Amniotic stem cell (primary cell): ENCODE measurements at places on chromosomes 1 and 21.

GRCh38 chr1:12003762-12004161 lies 15.5 kb upstream of the MIIP start:
- no peak for DNase-seq

DNA sequence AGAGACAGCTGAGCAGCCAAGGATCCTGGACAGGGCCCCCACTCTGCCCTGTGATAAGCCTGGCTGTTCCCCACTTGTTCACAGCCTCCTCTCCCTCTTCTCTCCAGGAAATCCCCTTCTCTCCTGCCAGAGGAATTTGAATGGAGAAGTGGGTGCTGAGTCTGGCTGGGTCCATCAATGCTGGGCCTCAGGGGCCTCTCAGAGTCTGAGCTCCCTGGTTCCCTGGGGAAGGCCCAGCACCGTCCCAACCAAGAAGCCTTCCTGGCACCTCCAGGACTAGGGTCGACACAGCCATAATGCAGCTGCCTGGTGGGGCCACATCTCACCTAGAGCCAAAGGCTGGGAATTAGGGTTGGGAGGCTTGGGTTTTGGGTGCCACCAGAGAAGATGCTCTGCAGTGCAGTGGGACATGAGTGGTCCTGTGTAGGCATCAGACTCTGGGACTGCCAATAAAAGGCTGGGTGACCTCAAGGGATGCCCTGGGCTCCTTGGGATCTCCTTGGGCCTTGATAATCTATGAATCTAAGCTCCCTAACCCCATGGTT lies 2.5 kb downstream of the MYBPH start:
- no peak for DNase-seq

DNA sequence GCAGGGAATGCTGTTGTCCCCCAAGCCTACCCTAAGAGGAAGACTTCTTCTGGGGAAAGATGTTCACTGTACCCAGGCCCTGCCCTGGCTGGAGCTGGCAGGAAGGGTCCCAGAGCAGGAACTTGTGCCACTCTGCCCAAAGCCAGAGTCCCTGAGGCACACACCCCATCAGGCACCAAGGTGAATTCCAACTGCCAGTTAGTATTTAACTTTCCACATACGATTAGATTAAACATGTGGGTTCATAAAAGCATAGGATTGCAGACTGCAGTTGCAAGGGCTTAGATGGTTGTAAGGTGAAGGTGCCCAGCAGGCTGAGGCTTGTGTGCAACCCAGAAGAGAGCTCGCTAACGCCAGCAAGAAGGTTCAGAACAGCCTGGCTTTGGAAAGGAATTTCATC lies at the start of gene KCNE2:
TSS of gene KCNE2 (plus strand) at position 274 of the 400 bp plus-strand sequence. CDS start 6,473 bp downstream, outside the sequence.
- no peak for DNase-seq

- DNase-seq = no peak
These were observed 13.5 kb downstream of the TBX15 start for GRCh38 chr1:118974661-118975060.

- DNase-seq = peak; percentile 96
These were observed at the start of gene PPOX for GRCh38 chr1:161165742-161166668. Gene PPOX, plus strand, starts transcription at chr1:161166426. Its CDS starts 422 bp downstream, at chr1:161166848.

DNA sequence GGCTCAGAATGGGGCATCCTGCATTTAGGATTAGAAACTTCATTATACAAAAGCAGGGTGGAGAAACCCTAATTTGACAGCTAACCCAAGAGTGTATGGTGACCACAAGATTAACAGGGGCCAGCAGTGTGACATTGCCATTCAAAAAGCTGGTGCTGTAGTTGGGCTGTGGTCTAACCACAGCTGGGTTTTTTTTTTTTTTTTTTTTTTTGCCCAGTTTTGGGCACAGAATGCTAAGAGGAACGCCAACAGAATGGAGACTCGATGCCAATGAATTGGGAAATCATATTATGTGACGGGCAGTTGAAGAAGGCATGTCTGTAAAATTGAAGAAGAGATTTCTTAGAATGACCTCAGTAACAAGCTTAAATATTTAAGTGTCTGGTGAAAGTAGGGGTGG lies 58.4 kb downstream of the NFIA start:
- no peak for DNase-seq

GRCh38 chr1:235326719-235327558 lies 1.0 kb downstream of the ARID4B start:
- DNase-seq = no peak

GRCh38 chr1:157407917-157408525 lies 144.3 kb downstream of the FCRL5 start:
- no peak for DNase-seq

GRCh38 chr1:231107600-231108326 lies 54.1 kb upstream of the TRIM67 start:
- no peak for DNase-seq

- DNase-seq = no peak
These were observed 73.5 kb downstream of the ST6GALNAC5 start for GRCh38 chr1:76940571-76941335.

DNA sequence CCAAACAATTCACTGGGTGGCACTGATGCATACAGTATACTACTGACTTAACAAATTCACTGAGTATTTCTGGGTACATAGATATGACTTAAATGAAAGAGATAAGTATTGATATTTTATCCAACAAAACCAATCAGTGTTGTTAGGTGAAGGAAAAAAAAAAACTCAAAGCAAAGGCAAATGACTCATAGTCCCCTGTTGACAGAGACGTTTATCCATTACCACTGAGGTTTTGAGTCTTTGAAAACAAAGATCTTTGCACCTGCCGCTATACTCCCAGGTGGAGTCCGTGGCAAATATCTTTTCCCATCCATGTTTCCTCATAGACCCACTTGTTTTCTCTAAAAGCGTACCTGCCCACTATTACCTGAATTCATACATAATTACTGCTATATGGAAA lies 18.4 kb downstream of the DYNLT5 start:
- DNase-seq = no peak

DNA sequence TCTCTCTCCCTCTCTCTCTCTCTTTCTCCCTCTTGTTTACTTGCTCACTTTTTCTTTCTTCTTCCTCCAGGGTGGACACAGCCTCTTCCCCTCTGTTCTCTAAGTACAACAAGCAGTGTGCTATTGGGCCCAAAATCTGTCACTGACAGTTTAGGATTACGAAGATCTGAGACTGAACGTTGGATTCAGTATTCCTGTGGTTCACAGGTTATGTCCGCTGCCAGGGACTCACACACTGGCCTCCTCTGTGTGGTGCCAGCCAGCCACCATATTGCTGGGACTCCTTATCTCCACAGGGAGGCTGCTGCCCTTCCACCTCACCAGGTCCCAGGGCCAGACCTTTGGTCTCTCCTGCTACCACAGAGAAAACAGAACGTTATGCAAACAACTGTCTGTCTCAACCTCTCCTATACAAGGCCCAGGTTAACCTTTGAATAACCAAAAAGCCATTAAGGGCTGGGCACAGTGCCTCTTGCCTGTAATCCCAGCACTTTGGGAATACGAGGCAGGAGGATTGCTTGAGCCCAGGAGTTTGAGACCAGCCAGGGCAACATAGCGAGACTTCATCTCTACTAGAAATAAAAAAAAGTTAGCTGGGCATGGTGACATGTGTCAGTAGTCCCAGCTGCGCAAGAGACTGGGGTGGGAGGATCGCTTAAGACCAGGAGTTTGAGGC lies 171.9 kb upstream of the RAB4A start:
- DNase-seq = no peak

GRCh38 chr1:182381962-182382819 lies 9.4 kb downstream of the GLUL start:
- no peak for DNase-seq

DNA sequence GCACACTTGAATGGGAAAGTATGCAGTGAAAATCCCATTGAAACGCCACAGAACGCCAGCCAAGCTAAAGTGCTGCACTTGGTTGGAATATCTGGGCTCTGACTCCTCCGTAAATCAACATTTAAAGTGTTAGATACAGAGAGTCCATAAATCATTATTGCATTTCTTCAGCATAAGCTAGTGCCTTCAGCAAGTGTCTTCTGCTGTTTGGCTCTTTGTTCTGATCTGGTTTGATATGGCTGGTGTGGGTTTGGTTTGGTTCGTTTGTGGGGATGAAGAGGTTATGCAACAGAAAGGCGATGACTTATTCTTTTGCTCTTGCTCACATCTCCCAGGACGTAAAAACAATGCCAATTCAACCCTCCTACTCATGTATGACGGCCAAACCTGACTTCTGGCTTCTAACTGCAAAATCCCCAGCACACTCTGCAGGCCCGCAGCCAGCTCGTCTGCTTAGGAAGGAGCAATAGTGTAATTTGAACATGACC lies 121.8 kb upstream of the ERG start:
- DNase-seq = no peak

- no peak for DNase-seq
These were observed 31.1 kb downstream of the AK4 start for GRCh38 chr1:65179148-65179547.

- DNase-seq = no peak
These were observed 12.4 kb downstream of the ALX3 start for GRCh38 chr1:110057963-110058518.

DNA sequence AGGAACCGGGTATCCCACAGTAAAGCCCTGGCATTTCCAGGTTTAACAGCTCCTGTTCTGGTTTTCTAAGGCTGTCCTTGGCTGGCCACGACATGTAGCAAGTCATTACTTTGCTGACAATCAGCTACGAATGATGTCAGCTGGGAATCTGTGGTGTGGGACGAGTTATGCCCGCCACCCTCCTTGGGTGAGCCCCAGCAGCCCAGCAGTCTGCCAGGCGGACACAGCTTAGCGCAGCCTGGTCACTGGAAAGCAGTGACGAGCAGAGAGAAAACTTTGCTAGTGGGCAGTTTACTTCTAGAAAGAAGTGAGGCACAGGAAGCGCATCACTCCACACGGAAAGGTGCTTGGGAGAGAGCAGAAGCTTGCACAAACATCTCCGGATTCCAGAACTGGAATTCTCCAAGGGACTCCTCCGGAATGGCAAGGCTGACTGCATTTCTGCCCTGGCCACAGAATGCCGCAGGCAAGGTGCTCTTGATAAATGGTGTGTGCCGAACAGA lies 15.5 kb upstream of the ZNF436 start:
- DNase-seq = no peak

GRCh38 chr21:45721671-45722070 lies 78.1 kb downstream of the PCBP3 start:
- no peak for DNase-seq

DNA sequence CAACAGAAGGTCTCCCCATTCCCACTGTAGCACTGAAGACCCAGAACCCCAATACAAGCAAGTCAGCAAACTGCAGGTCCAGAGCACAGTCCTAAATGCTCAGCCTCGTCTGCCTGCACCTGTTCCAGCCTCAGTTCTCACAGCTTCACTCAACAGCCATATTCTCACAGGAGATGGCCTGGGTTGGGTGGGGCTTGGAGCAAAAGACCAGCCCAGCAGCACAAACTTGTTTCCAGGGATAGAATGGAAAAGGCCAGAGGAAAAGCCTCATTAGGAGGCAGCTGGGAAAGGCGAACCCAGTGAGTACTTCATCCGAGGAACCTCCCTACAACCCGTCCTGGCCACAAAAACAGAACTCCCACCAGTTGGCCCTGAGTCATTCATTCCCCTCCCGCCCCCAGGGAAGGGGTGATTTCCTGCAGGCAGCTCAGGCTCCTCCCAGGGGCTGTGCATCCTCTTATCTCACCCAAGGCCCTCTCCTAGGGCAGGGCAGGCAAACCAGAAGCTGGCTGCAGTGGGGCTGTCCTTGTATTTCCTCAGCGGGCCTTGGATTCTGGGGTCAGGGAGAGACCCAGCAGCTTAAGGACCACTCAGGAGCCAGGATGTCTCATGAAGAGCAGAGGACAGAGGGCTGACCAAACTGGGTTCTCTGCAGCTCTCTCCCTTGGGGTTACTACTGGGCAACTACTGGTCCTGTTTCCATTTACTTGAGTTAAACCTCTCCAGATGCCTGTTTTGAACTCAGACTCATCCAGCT lies 7.4 kb upstream of the MPL start:
- DNase-seq = peak; percentile 14

DNA sequence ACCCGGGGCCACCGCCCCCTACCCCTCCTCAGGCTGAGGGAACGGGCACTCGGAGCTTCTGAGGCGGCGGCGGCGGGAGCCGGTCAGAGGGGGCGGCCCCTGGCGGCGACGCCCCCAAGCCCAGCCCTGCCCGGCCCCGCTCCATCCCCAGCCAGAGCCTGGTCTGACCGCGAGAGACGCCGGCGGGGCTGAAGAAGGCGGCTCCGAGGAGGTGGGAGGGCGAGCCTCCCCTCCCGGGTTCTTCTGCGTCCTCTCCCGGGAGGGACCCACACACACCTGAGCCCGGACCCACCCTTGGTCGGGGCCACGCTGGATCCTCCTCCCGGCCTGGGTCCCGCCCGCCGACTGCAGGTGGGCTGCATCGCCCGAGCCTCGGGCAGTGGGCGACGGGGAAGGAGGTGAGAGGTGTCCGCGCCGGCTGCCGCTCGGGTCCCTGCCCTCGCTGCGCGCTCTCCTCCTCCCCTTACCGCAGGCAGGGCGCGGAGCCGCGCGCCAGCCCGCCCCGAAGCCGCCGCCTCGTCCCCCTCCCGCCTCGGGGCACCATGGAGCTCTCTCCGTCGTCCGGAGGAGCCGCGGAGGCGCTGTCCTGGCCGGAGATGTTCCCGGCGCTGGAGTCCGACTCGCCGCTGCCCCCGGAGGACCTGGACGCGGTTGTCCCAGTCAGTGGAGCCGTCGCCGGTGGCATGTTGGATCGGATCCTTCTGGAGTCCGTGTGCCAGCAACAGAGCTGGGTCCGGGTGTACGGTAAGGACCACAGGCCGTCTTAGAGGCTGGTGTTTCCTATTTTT lies at the start of gene RASAL2:
TSS of gene RASAL2 (plus strand) at position 154 of the 788 bp plus-strand sequence. CDS start at position 543, 389 bp downstream.
- no peak for DNase-seq

GRCh38 chr1:81304187-81304586 lies 496.5 kb upstream of the ADGRL2 start:
- peak; percentile 21 for DNase-seq

- no peak for DNase-seq
These were observed 185.3 kb downstream of the NRIP1 start for GRCh38 chr21:14879458-14879857.

DNA sequence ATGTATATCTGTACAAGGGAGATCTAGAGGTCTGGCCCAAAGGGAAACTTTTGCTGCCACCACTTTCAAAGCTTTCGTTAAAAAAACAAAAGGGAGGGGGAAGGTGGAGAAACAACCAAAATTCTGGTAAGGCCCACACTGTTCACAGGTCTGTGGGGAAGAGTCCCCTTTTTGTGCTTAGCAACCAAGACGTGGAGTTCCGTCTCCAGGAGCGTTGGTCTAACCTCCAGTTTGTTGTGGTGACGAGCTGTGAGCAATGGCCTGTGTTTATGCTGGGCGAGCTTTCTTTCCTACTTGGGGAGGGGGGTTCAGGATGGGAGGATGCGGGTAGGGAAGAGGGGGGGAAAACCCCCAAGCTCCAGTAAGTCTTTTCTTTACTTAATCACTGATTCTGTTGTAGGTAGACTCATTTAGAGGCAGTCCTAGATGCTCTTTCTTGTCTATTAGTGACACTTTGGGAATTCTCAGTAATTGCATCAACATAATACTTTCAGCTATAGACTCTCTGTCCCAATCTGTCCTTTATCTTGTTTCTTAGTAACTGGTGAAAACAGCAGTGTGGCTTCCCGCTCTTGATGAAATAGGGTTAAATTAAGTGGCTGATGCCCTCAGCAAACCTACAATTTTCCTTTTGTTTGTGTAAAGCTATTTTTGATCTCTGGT lies 1.5 kb downstream of the HIPK1 start:
- DNase-seq = peak; percentile 31

- DNase-seq = no peak
These were observed at the start of gene CELSR2 for GRCh38 chr1:109248797-109249629. Gene CELSR2, plus strand, starts transcription at chr1:109249539. Its CDS starts 541 bp downstream, at chr1:109250080.
